HT-29 (cell line): ENCODE measurements at places on chromosomes 1 and 21.

DNA sequence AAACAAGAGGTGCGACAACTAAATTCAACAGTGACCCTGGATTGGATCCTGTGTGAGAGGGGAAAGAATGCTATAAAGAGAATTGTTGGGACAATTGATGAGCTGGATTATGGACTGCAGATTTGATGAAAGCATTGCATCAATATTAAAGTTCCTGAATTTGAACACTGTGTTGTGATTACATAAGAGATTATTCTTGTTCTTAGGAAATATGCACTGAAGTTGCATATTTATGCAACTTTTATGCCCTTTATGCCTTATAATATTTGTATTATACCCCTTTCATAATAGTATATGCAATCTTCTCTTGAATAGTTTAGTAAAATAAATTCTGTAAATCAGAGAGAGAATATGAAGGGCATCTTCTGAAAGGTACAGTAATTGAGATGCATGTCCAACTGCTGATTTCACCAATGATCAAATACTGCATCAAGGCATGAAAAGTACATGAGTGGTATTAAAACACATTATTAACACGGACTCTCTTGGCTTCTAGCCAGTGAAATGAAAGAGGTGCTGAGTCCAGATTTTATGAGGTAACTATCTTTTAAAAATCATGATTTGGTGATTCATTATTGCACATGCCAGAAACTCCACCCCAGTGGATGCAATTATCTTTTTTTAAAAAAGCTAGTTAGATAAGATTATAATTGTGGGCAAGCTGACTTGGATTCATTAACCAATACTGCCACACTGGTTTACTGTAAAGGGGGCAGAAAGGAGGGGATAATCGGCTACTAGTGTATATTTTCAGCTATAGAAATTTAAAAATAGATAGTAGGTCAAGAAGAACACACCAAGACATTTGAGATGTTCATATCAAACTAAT is 19.9 kb upstream of the LPAR3 start:
- no peak for DNase-seq

GRCh38 chr1:204263254-204263910 is 49.6 kb upstream of the GOLT1A start:
- DNase-seq: no peak

- no peak for DNase-seq
Observed at GRCh38 chr1:109791495-109792043, 27.8 kb upstream of the EPS8L3 start.

- no peak for DNase-seq
Observed at GRCh38 chr1:237961754-237962153, 71.0 kb upstream of the ZP4 start.
